CD4-positive, alpha-beta memory T cell (primary cell): ENCODE measurements at places on chromosomes 6 and 20. TPM values are rescaled to one million over a fixed set of nuclear protein-coding genes. Genes with fewer than 3 reads are reported as not detected.

Gene EFCAB8
- total RNA-seq: 1.5 TPM

Gene EYS
- total RNA-seq: not detected

Gene ZBTB12
- 2.5 TPM for total RNA-seq

Gene B3GAT2
- not detected for total RNA-seq

Gene GLP1R
- total RNA-seq: not detected

DNA sequence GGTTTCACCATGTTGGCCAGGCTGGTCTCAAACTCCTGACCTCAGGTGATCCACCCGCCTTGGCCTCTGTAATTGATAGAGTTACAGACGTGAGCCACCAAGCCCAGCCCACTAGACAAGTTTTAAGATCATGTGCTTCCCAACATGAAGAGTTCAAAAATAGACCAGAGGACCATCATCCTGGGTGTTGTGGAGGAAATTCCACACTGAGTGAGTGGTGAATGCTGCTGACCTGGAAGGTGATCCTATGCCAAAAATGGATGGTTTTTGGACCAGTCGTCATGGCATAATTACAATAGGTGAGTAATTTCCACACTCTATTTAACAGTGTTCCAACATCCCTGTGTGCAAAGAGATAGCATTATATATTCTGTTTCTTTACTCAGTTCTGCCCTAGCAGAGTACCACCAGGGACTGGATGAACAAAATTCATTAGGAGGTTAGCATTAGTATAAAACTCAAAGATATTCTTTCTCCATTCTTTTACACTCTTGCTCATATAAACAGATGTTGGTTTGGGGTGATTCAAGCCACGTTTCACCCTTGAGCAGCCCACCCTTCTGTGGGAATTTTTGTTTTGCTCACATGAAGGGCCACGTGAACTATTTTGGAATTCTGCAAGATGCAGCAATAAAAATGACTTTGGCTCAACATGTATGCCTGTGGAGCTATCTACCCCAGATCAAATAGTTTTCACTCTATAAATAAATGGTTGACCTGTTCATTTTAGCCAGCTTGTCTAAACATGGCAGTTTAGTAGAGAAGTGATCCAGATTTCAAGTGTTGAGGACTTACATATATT is 206.2 kb upstream of the TCF21 start:
- H3K27me3 ChIP-seq: no peaks in the 10 kb centered on the region
- H3K27ac ChIP-seq: no peak overlapping the region
- H3K4me1 ChIP-seq: no peaks in the 10 kb centered on the region
- H3K4me3 ChIP-seq: no peak overlapping the region

- no peaks in the 10 kb centered on the region for H3K36me3 ChIP-seq
- no peaks in the 10 kb centered on the region for H3K4me1 ChIP-seq
- no peaks in the 10 kb centered on the region for H3K27me3 ChIP-seq
- H3K27ac ChIP-seq: no peak overlapping the region
- H3K4me3 ChIP-seq: no peak overlapping the region
These were observed 39.0 kb downstream of the MYT1 start for GRCh38 chr20:64203037-64203777.

DNA sequence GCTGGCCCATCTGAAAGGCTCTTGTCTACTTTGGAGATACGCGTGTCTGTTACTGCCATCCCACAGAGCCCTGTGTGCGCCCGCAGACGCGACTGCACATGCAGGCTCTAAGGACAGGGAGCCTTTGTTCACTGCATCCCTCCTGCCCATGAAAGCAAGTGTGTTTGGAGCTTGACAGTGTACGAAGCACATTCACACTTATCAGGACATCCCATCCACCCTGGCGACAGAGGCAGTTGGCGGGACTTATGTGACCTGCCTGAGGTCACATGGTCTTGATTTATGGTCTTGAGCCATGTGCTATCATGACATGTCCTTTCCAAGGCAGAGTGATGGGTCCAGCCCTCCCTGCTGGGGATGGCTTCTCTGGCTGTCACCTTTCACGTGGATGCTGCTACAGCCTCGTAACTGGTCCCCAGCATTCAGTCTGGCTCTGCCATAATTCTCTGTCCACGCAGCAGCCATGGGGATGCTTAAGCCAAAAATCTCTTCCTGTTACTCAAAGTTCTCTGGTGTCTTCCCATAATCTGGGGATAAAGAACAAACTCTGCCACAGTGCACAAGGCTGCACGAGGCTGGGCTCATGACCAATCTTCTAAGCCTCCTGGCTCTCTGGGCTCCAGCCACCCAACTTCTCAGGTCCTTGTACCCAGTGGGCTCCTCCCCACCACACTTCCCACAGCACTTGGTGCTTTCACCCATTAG is 36.3 kb upstream of the FAM83D start:
- no peak overlapping the region for H3K4me3 ChIP-seq
- DNase-seq: no peak
- H3K4me1 ChIP-seq: peaks cover 36% of the 10 kb centered on the region
- no peaks in the 10 kb centered on the region for H3K27me3 ChIP-seq
- H3K27ac ChIP-seq: no peak overlapping the region

GRCh38 chr6:34486106-34486740 is 20.3 kb downstream of the PACSIN1 start:
- no peaks in the 10 kb centered on the region for H3K36me3 ChIP-seq
- no peak overlapping the region for H3K4me3 ChIP-seq
- H3K27me3 ChIP-seq: no peaks in the 10 kb centered on the region
- no peak overlapping the region for H3K27ac ChIP-seq
- peak; percentile 15 for DNase-seq

- no peak overlapping the region for H3K27ac ChIP-seq
- no peaks in the 10 kb centered on the region for H3K36me3 ChIP-seq
- H3K4me1 ChIP-seq: no peaks in the 10 kb centered on the region
- H3K27me3 ChIP-seq: no peaks in the 10 kb centered on the region
- DNase-seq: no peak
- no peak overlapping the region for H3K4me3 ChIP-seq
These were observed 46.4 kb upstream of the TGM2 start for GRCh38 chr20:38211200-38212097.

DNA sequence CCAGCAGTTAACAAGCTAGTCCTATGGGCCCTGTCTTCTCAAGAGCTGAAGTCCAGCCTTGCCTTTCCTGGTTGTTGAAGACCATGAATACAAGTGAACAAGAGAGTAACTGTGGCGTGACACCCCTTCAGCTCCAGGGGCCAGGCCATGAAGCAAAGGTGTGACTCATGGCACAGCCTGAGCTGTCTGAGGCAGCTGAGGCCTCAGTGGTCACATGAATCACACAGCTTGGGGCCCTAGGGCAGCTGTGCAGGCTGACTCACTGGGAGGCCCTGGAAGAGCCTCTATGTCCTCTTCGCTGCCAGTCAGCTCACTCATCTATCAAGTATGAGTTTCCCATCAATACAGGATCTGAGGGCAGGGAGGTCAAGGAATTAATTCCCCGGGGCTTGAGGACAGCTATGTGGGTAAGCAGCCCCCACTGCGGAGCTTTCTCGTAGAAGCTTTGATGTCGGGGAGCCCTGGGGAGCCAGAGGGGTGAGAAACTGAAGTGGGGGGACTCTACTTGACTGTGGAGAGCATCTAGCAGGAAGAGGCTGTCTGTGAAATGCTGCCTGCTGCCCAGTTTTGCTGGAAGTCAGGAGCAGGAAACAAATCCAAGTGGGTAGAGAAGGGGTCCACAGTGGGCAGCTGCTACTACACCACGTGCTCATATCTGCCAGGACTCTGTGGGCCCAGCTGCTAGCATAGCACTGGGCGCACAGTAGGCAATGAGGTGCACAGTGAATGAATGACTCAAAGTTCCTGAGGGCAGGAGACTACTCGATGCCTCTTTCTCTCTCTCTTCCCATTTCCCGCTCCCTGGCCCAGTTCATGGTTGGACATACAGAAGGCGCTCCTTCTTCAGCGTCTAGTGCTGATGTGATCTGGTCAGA is 13.7 kb upstream of the FAM83C start:
- peaks cover 5% of the 10 kb centered on the region for H3K36me3 ChIP-seq
- H3K27me3 ChIP-seq: no peaks in the 10 kb centered on the region
- no peak overlapping the region for H3K27ac ChIP-seq
- H3K4me3 ChIP-seq: no peak overlapping the region

DNA sequence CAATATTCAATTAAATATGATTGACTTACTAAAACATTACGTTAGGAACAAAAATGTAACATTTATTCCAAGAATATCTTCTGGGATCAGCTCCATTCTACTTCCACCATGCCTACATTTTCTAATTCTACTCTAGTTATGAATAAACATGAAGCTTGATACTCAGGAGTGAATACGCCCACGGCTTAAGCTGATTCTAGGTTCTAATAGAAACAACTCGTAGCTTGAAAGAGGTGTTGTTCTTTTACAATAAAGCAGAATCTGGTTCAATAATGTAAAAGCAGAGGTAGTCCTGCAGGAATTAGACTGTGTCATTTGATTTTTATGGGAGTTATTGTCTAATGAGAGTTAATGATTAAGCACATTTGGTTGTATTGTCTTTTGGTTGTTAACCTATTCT is 107.3 kb upstream of the OLIG3 start:
- no peak overlapping the region for H3K4me3 ChIP-seq
- DNase-seq: no peak
- no peaks in the 10 kb centered on the region for H3K4me1 ChIP-seq
- no peak overlapping the region for H3K27ac ChIP-seq

- H3K27ac ChIP-seq: peak overlapping the region; percentile 41
- H3K4me1 ChIP-seq: peaks cover 100% of the 10 kb centered on the region
- H3K4me3 ChIP-seq: peak overlapping the region; percentile 8
These were observed 33.6 kb upstream of the FUCA2 start for GRCh38 chr6:143545165-143545564.

DNA sequence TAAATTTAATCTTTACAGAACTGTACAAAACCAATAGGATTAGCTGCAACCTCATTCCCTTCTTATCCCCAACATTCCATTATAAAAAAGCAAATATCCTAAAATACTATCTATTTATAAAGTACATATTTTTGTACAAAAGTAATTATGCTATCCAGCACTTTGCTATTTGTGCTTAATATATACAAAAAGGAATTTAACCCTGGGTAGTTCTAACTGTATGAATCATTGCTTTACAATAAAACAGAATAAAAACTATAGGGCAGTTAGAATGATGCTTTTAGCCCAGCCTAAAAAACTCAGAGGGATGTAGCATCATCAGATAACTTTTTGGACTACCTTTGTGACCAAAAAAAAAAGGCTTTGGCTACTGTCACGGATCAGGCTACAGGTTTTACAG is 49.9 kb upstream of the KLHL31 start:
- no peak overlapping the region for H3K27ac ChIP-seq
- H3K4me1 ChIP-seq: no peaks in the 10 kb centered on the region
- H3K27me3 ChIP-seq: peaks cover 4% of the 10 kb centered on the region
- DNase-seq: no peak
- no peaks in the 10 kb centered on the region for H3K36me3 ChIP-seq
- no peak overlapping the region for H3K4me3 ChIP-seq

DNA sequence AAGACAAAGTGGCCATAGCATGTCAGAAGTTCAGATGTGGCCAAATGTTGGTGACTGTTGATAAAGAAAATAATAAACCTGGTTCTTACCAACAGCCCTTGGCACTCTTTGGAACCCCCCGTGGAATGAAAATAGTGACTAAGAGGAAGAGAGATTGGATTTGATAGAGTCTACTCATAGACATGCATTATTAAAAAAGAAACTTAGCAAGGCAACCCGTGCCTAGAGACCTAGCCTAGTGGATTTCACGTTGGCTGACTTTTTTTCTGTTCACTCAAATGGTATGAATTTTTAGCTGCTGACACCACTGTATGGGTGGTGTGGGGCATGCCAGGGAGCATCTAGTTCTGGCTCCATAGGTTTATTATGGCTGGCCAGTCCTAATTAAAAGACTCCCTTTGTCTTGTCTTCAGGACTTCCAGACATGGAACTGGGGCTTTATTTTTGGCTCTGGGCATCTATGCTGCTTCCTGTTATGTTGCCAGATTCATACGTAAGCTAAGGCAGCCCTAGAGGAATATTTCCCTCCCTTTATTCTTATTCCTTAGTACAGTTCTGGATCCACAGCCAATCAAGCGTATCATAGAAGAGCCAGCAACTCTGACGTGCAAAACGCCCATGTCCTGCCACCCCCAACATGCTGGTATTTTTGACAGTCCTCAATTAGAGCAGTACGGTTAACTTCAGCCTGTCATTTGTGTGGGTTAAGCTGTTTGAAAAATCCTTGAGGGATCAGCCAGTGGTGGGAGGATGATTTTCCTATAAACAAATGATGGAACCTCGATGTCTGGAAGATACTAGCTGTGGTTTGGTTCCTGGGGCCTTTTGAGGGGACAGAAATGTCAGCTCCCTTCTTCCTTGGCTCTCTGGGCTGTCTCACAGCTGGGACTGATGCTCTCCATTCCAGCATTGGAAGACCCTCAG is 127.5 kb downstream of the ISM1 start:
- no peaks in the 10 kb centered on the region for H3K4me1 ChIP-seq
- H3K27ac ChIP-seq: no peak overlapping the region
- DNase-seq: no peak
- no peaks in the 10 kb centered on the region for H3K27me3 ChIP-seq

DNA sequence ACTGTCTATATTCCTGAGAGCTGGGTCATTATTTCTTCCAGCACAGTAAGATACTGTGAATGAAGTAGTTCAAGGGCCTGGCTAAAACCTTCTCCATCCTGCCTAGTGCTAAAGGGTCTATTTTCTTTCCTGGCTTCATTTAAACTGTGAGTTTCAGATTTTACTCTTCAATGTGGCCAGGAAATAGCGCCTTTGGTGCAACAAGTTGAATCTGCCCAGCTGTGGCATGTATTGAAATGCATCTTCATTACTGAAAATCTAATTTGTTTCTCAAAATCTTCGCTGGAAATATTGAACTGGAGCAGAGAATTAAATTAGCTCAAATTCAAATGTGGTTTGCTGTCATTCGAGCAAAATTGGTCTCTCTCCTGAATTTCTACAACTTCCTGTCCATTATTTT is 114.6 kb upstream of the KCNG1 start:
- H3K4me1 ChIP-seq: no peaks in the 10 kb centered on the region
- no peak overlapping the region for H3K4me3 ChIP-seq
- no peak overlapping the region for H3K27ac ChIP-seq
- no peaks in the 10 kb centered on the region for H3K36me3 ChIP-seq
